ENCODE measurements at places on chromosomes 5 and 9.
A peak's percentile ranks its signal among the peaks of the same experiment; 100 is the strongest.

DNA sequence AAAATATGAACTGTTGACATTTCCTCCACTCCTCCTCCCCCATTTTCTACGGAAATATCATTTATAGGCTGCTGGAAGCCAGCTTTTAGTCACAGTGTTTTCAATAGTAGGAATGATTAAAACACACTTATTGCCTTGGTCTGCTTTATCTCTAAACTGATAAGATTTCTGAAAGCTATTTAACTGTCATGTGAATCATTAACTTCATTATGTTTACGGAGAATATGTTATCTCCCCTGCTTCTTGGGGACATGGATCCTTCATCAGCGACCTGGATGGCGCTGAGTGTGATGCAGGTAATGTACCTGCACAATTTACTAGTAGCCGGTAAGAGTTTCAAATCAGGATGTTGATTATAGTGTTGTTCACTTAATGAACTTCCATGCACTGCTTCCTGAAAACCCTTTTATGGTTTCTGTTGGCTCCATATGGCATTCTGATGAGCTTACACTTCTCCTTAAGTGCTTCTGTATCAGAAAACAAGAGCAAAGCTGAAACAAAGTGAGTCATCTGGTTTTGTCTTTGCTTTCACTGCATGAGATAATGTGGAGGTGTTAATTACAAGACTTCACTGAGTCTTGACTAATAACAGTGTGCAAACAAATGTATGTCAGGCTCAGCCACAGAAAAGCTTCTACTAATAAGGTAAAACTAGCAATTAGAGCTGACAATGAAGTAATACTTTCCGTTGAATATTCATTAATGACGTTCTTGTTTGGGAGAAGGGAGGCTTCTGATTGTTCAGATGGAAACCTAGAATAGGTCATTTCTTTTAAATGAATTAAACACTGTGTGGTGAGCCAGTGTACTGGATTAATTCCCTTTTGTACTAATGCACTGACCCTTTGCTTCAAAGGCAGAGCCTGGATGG, 162.4 kb upstream of the ZNF608 start:
- DNase-seq, result no peak

DNA sequence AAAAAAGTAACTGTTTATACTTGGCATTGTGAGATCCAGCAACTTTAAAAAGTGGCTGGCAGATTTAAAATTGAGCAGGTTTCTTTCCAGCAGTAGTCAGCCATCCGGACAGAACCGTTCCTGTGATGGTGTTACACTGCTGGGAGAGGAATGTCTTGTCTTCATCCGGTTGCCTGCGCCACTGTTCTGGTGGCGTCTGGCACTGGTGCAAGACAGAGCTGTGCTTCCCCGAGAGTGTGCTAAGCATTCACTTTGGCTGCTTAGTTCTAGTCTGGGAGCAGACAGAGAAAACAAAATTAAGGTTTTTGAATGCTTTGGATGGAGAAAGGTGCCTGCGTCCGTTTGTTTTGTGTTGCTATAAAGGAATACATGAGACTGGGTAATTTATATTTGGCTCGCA, 35.5 kb upstream of the CREBRF start:
- no peak for DNase-seq

- DNase-seq, result no peak
Observed at GRCh38 chr9:96156171-96156974, 145.6 kb downstream of the HSD17B3 start.

DNA sequence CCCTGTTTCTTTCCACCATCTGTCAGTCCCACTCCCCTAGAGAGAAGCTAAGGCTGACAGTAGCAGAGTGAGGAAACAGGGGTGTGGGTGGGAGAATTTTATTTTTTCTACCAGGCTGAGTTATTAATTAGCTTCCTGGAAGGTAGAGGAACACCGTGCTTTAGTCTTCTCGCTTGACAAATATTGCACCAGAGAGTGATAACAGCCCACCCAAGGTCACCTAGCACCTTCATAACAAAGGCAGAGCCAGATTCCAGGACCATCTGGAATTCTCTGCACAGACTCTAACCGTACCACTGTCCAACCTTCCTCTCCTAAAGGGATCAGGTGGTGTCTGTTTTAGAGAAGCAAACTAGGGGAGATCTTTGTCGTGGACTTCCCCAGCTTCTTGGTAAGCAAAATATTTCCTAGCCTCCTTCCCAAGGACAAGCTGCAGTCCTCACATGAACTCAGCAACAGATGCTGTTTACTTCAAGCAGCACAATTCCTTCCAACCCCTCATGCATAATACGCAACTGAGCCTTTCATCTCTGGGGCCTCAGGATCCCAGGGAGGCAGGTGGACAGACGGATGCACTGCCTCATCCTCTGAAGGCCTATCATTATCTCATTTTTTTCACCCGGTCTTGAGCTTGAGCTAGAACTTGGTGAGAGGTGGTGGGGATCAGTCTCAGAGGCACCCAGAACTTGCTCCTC, 308.7 kb upstream of the BRINP1 start:
- no peak for DNase-seq

DNA sequence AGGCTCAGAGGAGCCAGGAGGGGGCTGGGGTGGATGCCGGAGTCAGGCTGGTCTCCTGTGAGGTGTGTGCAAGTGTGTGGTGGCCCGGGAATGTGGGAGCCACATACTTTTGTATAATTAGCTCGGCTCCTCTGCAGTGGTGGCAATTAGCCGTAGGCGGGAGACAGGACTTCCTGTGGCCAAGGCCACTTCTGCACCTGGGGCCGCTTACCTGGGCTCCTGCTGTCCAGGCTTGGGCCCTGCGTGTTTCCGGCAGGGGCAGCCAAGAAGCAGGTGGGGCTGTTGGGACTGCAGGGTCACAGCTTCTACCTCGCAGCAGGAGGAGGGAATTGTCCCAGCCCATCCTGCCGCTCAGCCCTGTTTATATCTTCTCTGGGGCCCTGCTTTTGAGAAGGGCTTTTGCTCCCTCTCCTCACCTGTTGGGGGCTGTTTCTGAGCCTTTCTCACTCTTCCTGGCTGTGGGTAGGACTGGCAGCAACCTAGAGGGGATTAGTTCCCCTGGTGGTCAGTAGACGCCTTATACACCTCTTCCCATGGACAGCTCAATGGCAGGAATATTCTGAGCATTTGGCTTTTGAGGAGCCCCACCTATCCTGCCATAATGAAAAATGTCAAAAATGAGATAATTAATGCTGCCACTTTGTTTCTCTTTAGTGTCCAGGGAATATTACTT, 145.4 kb upstream of the PITX1 start:
- DNase-seq, result no peak

- DNase-seq, result no peak
Observed at GRCh38 chr9:107627781-107628180, 138.2 kb upstream of the KLF4 start.

- no peak for DNase-seq
Observed at GRCh38 chr9:77020413-77021290, 1.2 kb downstream of the FOXB2 start.

DNA sequence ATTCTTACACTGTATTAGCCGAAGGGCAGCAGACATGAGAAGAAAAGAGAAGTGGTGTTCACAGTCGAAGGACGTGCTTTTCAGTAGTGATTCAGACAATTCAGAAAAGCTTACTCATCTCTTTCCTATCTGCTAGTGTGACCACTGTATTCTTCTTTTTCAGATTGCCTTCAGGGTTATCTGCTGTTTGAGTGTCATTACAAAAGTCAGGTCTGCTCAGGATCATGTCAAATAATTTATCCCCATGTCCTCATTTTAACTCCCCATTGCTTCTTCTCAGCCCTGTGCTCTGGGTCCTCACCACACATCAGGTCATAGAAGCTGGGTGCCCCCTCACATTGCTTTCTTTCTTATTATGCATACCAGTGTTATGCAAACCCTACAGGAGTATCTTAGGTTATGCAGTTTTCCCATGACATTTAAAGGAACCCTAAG, 394.0 kb downstream of the CETN3 start:
- peak; percentile 8 for DNase-seq

- DNase-seq, result no peak
Observed at GRCh38 chr5:93247105-93247504, 333.9 kb downstream of the NR2F1-AS1 start.

DNA sequence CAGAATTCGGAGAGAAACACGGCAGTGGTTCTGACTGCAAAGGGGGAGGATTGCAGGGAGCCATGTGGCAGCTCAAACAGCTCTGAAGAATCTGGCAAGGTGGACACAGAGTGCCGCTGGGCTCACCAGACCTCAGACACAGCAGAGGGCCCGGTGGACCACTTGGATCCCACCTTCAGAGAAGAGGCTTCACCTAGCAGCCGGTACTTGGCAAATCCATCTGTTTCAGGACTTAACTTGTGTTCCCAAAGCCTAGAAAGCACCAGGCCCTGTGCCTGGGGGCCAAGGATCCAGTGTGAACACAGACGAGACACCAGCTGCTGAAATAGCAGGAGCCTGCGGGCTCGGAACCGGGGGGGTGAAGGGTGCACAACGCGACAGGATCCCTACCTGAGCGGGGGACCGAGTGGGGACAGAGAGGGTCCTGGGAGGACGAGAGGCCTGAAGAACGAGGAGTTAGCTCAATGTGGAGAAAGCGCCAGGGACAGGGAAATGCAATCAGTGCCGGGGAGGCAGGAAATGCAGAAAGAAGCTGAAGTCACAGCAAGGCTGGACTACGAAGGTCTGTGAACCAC, 44.6 kb downstream of the BTNL9 start:
- no peak for DNase-seq

GRCh38 chr5:6737043-6737941, 24.1 kb downstream of the TENT4A start:
- peak; percentile 47 for DNase-seq

DNA sequence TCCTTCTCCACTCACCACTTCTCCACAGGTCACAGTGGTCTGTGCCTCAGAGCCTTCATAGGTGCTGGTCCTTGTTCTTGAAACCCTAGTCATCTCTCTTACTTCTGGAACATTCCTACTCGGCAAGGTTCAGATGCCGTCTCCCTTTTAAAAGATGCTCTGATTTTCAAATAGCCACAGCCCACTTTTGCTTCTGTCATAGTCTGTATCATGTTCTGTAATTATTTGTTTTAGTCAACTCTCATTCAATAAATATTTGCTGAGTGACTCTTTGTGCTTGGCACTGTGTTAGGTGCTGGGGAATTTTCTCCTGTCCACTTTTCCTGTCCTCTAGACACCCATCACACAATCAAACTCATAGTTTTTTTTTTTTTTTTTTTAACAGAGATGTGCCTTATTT, 181.3 kb upstream of the IL12B start:
- DNase-seq, result no peak

GRCh38 chr9:115972843-115973595, 180.6 kb upstream of the PAPPA start:
- no peak for DNase-seq

- no peak for DNase-seq
Observed at GRCh38 chr9:133103987-133104505, 17.0 kb downstream of the RALGDS start.

DNA sequence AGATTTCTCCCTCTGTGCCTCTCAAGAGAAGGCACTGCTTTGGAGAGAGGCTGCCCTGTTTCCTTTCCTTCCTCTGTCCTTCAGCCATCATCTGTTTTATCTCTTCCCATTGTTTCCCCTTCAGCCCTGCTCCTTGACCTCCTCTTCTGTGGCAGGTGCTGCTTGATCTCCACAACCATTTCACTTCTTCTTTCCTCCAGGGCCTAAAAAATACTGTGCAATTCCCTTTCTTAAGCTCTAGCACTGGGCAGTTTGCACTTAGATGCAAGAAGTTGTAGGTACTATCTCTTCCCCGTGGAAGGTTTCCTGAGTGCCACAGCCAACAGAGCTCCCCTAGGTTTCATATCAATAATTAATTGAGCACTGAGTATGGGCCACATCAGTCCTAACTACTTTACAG, 8.8 kb upstream of the ADRB2 start:
- no peak for DNase-seq

GRCh38 chr5:158369241-158369640, 510.3 kb upstream of the CLINT1 start:
- no peak for DNase-seq

DNA sequence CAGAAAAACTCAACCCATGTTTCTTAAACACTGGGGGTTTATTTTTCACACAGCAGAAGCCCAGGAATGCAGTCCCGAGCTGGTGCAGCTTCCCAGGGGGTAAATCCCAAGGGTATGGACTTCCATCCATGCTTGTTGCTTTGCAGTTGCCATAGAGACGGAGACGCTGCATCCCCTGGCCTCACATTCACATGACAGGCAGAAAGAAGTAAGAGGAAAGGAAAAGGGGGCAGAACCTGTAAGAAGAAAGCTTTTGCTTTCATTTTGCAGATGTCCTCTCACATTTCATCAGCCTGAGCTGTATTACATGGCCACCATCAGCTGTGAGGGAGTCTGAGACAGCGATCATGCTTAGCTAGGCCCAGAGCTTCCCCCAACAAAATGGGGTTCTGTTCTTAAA, 321.0 kb downstream of the AGTPBP1 start:
- DNase-seq, result no peak

- DNase-seq, result no peak
Observed at GRCh38 chr9:1514250-1514649, 464.1 kb downstream of the DMRT2 start.

GRCh38 chr9:3951161-3951665, 348.7 kb downstream of the GLIS3 start:
- DNase-seq, result no peak

- no peak for DNase-seq
Observed at GRCh38 chr5:123916345-123917121, 404.6 kb downstream of the CSNK1G3 start.

GRCh38 chr5:179803651-179804554, 2.8 kb downstream of the MGAT4B start:
- DNase-seq, result no peak

DNA sequence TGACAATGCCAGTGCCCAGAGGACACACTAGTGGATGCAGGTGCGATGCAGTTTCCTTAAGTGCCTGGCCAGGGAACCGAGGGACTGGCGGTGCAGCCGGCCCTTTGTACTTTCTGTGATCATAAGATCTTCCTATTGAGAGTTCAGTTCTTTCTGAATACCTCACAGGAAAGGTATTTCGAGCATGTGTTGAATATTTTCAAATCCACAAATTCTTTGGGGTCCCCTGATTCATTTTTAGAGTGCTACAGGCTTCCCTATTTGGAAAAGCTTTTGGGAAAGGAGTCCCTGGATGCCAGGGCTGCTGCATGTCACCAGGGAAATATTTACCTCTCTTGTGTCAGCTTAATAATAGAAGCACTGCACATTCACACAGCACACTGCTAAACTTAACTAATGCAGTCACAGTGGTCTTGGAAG, 281.5 kb downstream of the GADD45G start:
- no peak for DNase-seq

DNA sequence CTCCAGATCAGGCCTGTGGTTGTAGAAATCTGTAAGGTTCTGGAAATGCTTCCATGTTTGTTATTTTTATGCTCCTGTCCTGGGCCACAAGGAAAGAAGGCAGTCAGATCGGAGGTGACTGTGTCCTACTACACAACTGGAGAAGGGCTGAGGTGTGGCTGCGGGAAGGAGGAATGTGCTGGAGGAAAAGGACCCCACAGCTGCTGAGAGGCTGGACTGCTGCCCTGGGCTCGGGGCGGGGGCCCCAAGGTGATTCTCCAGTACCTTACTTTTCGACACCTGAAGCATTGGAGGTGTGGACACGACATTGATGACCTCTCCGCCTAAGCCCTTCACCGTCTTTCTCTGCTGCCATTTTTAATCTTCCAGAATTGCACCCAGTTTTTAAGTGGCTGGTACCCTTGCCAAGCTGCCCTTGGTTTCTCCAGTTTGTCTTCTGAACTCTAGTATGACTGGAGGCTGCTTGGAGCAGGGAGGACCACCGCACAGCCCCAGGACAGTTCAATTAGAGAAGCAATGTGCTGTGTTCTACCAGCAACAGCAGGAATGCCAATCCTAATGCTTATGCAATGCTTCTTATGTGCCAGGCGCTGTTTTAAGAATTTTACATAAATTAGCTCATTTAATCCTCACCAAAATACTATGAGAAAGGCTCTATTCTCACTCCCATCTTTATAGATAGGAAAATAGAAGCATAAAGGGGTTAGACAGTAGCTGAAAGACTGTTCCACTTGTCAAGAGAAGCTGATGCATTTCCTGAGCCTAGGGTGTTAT, 13.5 kb upstream of the ANKRD33B start:
- DNase-seq, result no peak

Measured in GM18507 (cell line).